ENCODE measurements at places on chromosomes 11 and 22.

DNA sequence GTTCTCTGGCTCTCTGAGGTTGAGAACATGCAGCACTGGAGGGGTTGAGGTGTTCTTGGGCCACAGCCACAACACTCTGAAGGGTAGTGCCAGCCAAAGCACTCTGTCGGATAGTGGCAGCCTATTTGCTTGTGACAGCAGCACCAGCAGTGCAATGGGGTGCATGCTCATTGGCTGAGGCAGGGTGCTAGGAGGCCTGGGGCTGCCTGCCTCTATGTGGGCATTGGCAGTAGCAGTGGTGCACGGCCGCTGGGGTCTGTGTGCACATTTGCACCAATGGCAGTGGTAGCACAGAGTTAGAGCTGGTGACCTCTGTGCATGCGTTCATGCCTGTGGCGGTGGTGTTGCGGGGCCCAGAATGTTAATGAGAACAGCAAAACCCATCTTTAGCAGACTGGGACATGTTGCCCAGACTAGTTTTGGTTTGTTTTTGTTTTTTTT, 25.4 kb downstream of the PI4KA start:
- DNase-seq = no peak

- no peak for DNase-seq
These were observed 141.4 kb downstream of the PARVA start for GRCh38 chr11:12518606-12519385.

DNA sequence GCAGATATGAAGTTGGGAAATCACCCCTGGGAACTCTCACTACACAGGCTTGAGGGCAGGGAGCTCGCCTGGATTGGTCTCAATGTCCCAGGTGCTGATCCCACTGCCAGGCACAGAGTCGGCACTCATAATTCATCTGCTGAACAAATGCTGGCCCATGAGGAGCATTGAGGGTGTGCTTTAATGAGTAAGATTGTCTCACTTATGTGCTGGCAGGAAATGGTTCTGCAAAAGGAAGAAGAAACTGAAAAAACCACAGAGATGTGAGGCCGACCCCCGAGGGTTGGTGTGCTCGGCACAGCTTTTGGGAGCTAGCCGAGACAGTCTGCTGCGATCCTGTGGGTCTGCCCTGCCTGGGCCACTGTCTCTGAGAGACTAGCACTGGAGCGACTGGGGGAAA, 9.4 kb downstream of the PLAAT2 start:
- no peak for DNase-seq

- DNase-seq = no peak
These were observed 93.0 kb downstream of the UVRAG start for GRCh38 chr11:75907906-75908527.

DNA sequence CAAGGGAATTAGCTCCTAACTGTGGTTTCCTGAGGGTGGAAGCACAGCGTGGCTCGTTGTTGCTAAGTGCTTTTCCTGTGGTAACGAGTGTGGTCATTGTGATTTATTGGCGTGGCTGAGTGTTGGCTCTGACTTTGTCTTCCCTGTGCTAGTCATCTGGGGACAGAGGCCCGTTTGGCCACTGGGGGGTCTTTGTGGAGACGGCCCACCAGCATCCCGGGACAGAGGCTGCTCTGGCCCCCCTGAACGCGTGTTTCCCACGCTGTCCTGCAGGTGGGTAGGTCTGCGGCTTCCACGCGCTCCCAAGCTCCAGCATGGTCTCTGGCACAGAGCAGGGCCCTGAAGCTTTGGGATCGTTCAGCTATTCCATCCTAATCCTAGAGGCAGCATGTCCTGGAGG, 1040.0 kb downstream of the TBC1D22A start:
- DNase-seq = no peak

DNA sequence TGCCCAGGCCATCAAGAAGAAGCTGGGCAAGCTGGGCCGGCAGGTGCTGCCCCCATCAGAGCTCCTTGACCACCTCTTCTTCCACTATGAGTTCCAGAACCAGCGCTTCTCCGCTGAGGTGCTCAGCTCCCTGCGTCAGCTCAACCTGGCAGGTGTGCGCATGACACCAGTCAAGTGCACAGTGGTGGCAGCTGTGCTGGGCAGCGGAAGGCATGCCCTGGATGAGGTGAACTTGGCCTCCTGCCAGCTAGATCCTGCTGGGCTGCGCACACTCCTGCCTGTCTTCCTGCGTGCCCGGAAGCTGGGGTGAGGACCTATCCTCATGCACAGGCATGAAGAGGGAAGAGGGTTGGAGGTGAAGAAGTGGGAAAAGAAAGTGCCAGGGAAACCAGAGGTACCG, 5.3 kb upstream of the NHERF4 start:
- no peak for DNase-seq

Measured in aorta (tissue), 5 donors.